Osteocyte (in vitro differentiated cells): ENCODE measurements at places on chromosomes 4 and X. TPM values are rescaled to one million over a fixed set of nuclear protein-coding genes. Genes with fewer than 3 reads are reported as not detected.

DNA sequence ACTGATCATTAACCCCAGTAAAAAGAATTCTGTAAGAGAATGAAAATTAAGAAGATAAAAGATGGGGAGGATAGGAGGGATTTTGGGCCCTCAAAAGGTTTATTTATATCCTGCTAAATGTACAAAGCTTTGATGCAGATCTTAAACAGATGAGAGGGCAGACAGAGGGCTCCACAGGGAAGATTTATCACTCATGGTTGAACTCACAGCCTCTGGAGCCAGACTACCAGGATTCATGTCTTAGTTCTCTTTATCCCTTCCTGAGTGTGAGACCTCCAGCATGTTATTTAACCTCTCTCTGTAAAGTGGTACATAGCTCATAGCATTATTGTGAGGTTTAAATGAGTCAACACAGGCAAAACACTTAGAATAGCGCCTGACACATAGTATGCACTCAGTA is 74.4 kb downstream of the SOWAHB start:
- H3K36me3 ChIP-seq = peaks cover 2% of the 10 kb centered on the region
- no peaks in the 10 kb centered on the region for H3K27me3 ChIP-seq
- peaks cover 4% of the 10 kb centered on the region for H3K4me1 ChIP-seq
- H3K4me3 ChIP-seq = no peak overlapping the region
- DNase-seq = no peak

DNA sequence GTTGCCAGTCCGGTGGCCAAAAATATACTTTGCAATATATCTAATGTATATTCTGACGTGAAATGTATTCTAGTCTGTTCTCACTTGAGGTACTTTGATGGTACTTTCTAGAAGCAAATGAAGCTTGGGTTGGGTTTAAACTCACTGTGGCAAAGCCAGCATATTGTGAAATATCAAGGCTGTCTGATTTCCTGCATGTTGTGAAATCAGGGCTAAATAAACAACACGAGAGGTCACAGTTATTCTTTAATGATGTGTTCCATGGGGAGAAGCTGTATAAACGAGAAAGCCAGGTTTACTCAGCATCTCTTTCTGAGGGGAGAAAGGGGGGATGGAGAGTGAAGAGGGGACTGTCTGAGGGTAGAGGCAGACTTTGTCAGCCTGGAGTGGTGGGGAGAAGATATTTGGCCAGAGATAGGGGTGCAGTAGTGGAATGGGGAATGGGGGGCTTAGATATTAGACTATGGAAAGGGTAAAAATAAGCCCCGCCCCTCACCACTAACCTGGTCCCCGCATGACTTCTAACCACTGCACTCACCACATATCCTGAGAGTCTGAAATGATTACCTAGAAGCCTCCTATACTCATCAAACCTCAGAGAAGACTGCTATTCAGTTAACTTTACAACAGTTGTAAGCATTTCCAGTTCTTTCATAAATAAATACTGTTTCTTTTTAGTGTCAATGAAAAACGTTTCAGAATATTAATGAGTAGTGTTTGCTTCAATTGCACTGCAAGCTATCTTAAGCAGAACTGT is 5.9 kb upstream of the SCARB2 start:
- no peaks in the 10 kb centered on the region for H3K36me3 ChIP-seq
- H3K27ac ChIP-seq = no peak overlapping the region
- H3K4me1 ChIP-seq = peaks cover 9% of the 10 kb centered on the region
- H3K27me3 ChIP-seq = no peaks in the 10 kb centered on the region
- no peak for DNase-seq

DNA sequence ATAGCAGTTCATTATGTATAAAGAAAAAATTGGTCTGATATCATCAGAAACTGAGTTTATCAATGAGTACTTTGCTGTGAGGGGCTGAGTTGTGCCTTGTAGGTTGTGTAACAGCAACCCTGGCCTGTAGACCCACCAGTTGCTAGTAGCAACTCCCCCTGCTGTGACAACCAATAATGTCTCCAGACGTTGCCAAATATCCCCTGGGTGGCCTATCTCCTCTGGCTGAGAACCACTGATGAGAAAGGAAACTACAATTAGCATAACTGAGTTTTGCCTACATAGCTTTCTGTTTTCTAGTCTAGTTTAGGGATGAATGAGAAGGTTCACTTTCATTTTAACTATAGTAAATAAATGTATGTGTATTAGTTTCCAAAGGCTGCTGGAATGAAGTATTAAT is 234.1 kb downstream of the CPE start:
- H3K27ac ChIP-seq = no peak overlapping the region
- peaks cover 14% of the 10 kb centered on the region for H3K4me1 ChIP-seq
- H3K27me3 ChIP-seq = peaks cover 2% of the 10 kb centered on the region
- no peak for DNase-seq
- no peaks in the 10 kb centered on the region for H3K36me3 ChIP-seq

- no peak for DNase-seq
- no peaks in the 10 kb centered on the region for H3K36me3 ChIP-seq
- peak overlapping the region; percentile 81 for H3K27ac ChIP-seq
Observed at GRCh38 chrX:103453655-103454054, 65.6 kb downstream of the RAB40A start.

GRCh38 chrX:11334165-11334564 is 41.0 kb downstream of the AMELX start:
- H3K4me1 ChIP-seq = no peaks in the 10 kb centered on the region
- H3K27me3 ChIP-seq = no peaks in the 10 kb centered on the region
- H3K27ac ChIP-seq = no peak overlapping the region

GRCh38 chr4:24180586-24180985 is 290.7 kb upstream of the PPARGC1A start:
- no peak for DNase-seq
- no peak overlapping the region for H3K27ac ChIP-seq
- peaks cover 28% of the 10 kb centered on the region for H3K27me3 ChIP-seq

DNA sequence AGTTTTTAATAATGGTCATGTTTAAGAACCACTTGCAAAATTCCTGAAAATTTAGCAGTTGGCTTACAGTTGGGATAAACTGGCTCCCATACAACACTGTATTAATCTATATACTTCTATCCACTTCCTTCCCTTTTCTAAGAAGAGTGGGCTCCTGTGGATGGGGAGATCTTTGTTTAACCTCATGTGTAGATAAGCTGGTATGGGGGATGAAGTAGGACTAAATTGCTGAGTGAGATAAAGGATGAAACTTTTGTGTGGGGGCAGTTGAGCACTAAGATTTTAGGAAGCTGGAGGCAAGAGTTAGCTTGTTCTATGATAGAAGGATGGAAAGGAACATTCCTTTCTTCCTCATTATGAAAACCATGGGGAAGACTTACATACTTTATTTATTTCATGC is 54.6 kb upstream of the ATP8A1 start:
- no peak overlapping the region for H3K4me3 ChIP-seq
- H3K36me3 ChIP-seq = no peaks in the 10 kb centered on the region
- DNase-seq = no peak
- H3K27ac ChIP-seq = no peak overlapping the region
- no peaks in the 10 kb centered on the region for H3K4me1 ChIP-seq

DNA sequence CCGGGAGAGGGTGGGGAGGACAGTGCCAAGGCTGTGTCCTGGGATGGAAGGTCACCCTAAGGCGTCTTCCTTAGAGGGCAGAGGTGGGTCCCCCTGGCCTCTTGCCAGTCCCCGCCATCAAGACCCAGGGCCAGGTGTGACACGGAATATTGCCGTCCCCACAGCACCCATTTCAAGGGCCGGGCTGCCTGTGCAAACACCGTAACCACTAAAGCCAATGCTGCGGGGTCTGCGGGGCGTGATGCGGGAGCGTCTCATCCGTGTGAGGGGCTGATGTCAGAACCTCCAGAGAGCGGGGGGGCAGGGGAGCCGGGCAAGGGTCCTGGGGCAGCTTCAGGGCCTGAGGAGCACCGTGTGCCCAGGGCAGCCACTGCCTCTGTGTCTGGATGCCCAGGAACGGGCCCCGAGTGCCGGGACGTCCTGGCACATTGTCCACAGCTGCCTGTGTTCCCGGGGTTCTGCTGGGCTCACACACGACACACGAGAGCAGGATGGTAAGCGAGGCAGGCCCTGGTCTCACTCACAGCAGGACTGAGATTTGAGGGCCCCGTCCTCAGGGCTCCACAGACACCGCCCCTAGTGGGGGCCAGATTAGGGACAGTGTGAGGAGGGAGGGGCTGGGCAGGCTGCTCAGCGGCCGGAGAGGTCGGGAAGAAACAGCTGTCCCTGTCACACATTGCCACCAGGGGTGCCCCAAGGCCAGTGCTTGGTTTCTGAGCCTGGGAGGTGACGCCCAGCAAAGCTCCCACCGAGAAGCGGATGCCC is 29.2 kb downstream of the NKX1-1 start:
- no peak overlapping the region for H3K27ac ChIP-seq
- no peaks in the 10 kb centered on the region for H3K4me1 ChIP-seq
- H3K36me3 ChIP-seq = peaks cover 18% of the 10 kb centered on the region
- H3K4me3 ChIP-seq = no peak overlapping the region
- H3K27me3 ChIP-seq = no peaks in the 10 kb centered on the region

GRCh38 chr4:26931966-26932365 is 71.3 kb downstream of the STIM2 start:
- no peaks in the 10 kb centered on the region for H3K36me3 ChIP-seq
- H3K27ac ChIP-seq = no peak overlapping the region
- H3K4me1 ChIP-seq = peaks cover 3% of the 10 kb centered on the region
- no peaks in the 10 kb centered on the region for H3K27me3 ChIP-seq
- H3K4me3 ChIP-seq = no peak overlapping the region

GRCh38 chrX:28880136-28880535 is 292.9 kb downstream of the IL1RAPL1 start:
- no peaks in the 10 kb centered on the region for H3K4me1 ChIP-seq
- H3K36me3 ChIP-seq = no peaks in the 10 kb centered on the region
- no peak overlapping the region for H3K4me3 ChIP-seq
- H3K27ac ChIP-seq = no peak overlapping the region
- no peaks in the 10 kb centered on the region for H3K27me3 ChIP-seq
- no peak for DNase-seq

- H3K4me1 ChIP-seq = peaks cover 11% of the 10 kb centered on the region
- H3K4me3 ChIP-seq = peak overlapping the region; percentile 70
- peak overlapping the region; percentile 90 for H3K27ac ChIP-seq
- H3K27me3 ChIP-seq = peaks cover 15% of the 10 kb centered on the region
- no peak for DNase-seq
Observed at GRCh38 chrX:149829751-149830191, 48.0 kb downstream of the MAGEA9 start.

GRCh38 chrX:68874076-68874475 is 45.3 kb downstream of the EFNB1 start:
- no peaks in the 10 kb centered on the region for H3K27me3 ChIP-seq
- DNase-seq = no peak
- no peaks in the 10 kb centered on the region for H3K4me1 ChIP-seq
- H3K4me3 ChIP-seq = no peak overlapping the region

GRCh38 chrX:28586286-28586685 is 960 bp upstream of the IL1RAPL1 start:
- peaks cover 2% of the 10 kb centered on the region for H3K4me1 ChIP-seq
- peak overlapping the region; percentile 12 for H3K4me3 ChIP-seq
- peaks cover 9% of the 10 kb centered on the region for H3K27me3 ChIP-seq
- H3K36me3 ChIP-seq = no peaks in the 10 kb centered on the region
- H3K27ac ChIP-seq = no peak overlapping the region

- H3K4me1 ChIP-seq = peaks cover 17% of the 10 kb centered on the region
- no peaks in the 10 kb centered on the region for H3K36me3 ChIP-seq
- H3K4me3 ChIP-seq = peak within 1 kb of the TSS; percentile 80
- H3K27ac ChIP-seq = peak within 1 kb of the TSS; percentile 62
Observed at GRCh38 chr4:86891762-86892635, at the start of gene C4orf36. C4orf36 (minus strand) TSS chr4:86892422; CDS start chr4:86891520, 902 bp downstream.

- no peaks in the 10 kb centered on the region for H3K36me3 ChIP-seq
- no peak for DNase-seq
- H3K27me3 ChIP-seq = no peaks in the 10 kb centered on the region
- H3K4me3 ChIP-seq = no peak overlapping the region
- H3K4me1 ChIP-seq = no peaks in the 10 kb centered on the region
Observed at GRCh38 chr4:42789041-42789567, 103.4 kb upstream of the GRXCR1 start.

- H3K27ac ChIP-seq = no peak overlapping the region
- no peaks in the 10 kb centered on the region for H3K36me3 ChIP-seq
- peaks cover 3% of the 10 kb centered on the region for H3K27me3 ChIP-seq
- no peak overlapping the region for H3K4me3 ChIP-seq
- DNase-seq = no peak
- H3K4me1 ChIP-seq = peaks cover 13% of the 10 kb centered on the region
Observed at GRCh38 chrX:37347420-37347819, 1.7 kb upstream of the PRRG1 start.

BMX gene
- not detected in 2 replicates for total RNA-seq

RRH gene
- total RNA-seq = 0.24 TPM in 1 of 2 replicates, not detected in the other
